Fibroblast of skin of right quadriceps (primary cell): ENCODE measurements at places on chromosomes 16 and 17.

DNA sequence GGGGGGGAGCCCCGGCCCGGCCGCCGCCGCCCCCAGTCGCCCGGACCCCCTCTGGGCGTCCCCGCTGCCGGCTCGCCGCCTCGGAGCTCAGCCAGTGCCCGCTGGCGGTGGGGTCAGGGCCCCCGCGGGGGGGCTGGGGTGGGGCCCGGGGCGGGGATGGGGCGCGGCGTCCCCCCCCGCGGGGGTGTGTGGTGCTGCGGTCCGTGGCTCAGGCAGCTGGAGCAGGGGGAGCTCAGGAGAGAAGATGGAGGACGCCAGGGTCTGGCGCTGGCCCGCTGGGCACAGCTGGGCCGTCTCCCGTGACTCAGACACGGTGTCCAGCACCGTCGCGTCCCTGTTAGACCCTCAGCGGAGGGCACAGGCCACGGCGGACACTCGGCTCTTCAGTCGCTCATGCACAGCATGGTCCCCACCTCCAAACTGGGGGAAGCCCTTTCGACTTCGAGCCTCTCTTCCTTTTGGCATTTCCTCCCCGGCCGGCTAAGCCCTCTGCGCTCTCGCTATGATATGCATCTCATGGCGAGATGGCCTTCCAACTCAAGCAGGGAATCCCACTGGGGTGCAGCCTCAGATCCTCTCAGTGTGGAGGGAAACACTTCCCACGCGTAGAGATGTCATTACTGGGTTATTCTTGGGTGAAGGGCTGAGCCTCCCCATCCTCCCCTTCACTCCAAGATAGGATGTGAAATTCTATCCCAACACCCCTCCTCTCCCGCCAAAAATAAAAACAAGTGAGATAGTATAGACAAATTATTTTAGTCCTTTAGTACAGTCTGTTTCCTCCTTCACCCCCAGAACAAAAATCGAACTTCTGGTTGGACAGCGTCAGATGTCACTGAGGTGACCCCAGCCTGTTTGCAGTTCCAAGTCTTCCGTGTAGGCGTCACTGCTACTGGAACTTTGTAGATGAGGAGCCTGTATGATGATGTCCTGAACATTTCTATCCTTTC is 522 bp upstream of the VEZF1 start:
- DNase-seq = peak; percentile 64

GRCh38 chr17:67198131-67198530 is 46.9 kb downstream of the HELZ start:
- DNase-seq = no peak

DNA sequence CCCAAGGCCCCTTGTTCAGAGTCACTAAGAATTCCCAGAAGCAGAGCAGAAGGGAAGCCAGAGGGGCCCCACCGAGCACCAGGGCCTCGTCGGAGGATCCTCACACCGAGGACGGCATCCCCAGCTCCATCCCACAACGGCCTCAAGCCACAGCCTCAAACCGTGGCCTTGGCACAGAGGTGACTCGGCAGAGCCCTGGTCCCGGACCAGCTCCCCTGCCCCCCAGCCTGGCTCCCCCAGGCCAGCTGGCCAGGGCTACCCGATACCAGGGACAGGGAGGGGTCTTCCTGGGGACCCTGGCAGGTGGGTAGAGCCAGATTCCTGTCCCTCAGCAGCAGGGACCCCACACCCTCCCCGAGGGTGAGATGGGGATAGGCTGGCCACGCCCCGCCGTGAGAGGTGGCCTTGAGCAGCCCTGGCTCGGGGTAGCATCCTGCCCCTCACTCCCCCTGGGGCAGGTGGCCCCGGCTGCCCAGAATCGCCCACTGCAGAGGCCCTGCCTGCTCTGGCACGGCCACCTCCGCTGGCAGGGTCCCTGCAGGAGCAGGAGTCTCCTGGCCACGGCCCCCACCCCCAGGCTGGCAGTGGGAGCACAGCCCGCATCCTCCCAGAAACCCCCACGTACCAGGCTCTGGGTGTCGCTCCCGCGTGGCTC is 5.6 kb upstream of the PVALEF start:
- no peak for DNase-seq

GRCh38 chr16:89552913-89553312 is 7.6 kb upstream of the RPL13 start:
- no peak for DNase-seq

- DNase-seq = no peak
Observed at GRCh38 chr17:18236494-18236893, 11.1 kb downstream of the LLGL1 start.

GRCh38 chr16:82917886-82918595 is 291.3 kb downstream of the CDH13 start:
- no peak for DNase-seq

DNA sequence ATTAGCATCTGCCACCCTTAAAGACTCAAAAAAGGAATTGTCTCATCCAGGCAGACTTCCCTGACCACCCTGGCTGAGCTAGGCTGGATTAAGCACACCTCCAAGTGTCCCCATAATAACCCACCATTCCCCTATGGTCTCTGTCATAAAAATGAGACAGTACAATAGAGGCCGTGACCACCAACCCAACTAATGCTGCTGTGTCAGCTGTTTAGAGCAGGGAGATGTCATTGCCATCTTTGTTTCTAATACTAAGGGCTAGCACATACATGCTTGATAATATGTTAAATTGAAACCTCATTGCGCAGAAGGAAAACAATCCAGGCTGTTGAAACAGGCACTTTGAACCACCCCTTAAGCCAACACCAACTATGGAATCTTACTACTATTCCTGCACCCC is 7.2 kb upstream of the ADAMTS18 start:
- no peak for DNase-seq
